ENCODE measurements at places on chromosomes 12 and 14.

- peaks cover 4% of the 10 kb centered on the region for H3K4me1 ChIP-seq
- no peak overlapping the region for H3K4me3 ChIP-seq
- no peak overlapping the region for H3K27ac ChIP-seq
- H3K36me3 ChIP-seq, result no peaks in the 10 kb centered on the region
These were observed 100.5 kb downstream of the LRRC74A start for GRCh38 chr14:76926521-76927251.

DNA sequence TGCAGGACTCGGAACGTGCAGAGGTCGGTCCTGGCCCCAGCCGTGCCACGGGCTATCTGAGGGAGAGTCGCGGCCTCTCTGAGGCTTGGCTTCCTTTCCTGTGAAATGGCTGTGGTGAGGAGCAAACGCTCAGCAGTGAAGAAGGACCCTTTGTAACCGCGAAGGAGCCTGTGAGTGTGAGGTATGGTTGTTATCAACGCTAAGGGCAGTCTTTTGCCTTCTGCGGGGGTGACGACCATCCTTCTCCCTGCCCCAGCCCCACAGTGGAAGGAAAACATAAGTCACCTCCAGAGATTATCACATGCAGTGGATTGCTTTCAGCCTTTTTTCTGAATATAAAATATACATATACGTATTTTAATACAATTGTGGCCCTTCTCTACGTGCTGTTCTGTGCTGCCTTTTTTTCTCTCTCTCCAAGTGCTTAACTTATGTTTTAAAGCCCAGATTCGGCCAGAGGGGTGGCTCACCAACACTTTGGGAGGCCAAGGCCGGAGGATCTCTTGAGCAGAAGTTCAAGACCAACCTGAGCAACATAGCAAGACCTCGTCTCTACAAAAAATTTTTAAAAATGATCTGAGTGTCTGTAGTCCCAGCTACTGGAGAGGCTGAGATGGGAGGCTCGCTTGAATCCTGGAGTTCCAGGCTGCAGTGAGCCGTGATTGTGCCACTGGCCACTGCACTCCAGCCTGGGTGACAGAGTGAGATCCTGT, 17.4 kb downstream of the TAMALIN start:
- H3K4me3 ChIP-seq, result no peak overlapping the region
- DNase-seq, result no peak
- no peaks in the 10 kb centered on the region for H3K27me3 ChIP-seq
- H3K4me1 ChIP-seq, result peaks cover 44% of the 10 kb centered on the region

DNA sequence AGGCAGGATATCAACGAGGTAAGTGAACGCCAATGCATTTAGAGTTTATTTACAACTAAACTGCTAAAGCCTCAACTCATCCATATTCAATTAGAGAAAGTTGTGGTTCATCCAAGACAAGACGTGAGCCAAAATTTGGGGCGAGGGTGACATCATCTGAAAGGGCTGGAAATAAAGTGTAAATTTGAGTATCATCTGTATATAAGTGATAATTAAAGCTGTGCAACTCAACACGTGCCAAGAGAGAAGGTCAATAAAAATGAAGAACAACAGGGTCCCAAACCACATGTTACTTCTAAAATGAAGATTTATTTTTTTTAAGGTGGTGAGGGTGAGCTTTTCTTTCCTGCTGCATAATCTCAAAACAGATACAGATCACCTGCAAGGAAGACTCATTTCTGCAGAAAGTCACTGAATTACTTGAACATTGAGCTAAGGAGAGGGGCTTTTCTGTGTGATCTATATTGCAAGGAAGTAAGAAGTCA, 203.6 kb downstream of the EFCAB11 start:
- no peaks in the 10 kb centered on the region for H3K27me3 ChIP-seq
- H3K27ac ChIP-seq, result no peak overlapping the region
- no peaks in the 10 kb centered on the region for H3K4me1 ChIP-seq

- H3K27ac ChIP-seq, result no peak overlapping the region
- peaks cover under 1% of the 10 kb centered on the region for H3K4me1 ChIP-seq
- no peak overlapping the region for H3K4me3 ChIP-seq
- H3K36me3 ChIP-seq, result no peaks in the 10 kb centered on the region
These were observed 15.9 kb downstream of the FBLN5 start for GRCh38 chr14:91931478-91932088.

DNA sequence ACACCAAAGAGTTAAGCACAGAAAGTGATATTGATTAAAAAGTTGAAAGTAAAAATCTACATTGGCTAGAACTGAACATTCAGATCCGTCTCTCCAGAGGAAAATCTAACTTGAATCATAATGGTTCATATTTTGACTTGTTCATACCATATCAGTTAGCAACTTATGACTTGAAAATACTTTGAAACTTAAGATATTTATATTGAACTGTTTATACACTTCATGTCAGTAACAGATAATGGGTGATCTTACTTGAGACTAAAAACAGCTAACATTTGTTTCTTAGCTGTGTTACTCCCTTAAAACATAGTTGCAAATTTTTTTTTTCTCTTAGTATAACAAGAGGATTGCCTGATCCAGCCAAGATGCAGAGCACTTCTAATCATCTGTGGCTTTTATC, 3.6 kb downstream of the TBK1 start:
- DNase-seq, result no peak
- H3K4me3 ChIP-seq, result no peak overlapping the region
- H3K27me3 ChIP-seq, result no peaks in the 10 kb centered on the region
- peak overlapping the region; percentile 86 for H3K27ac ChIP-seq

All from upper lobe of left lung (tissue), 6 donors.